ENCODE measurements at places on chromosomes 2 and 18. TPM values are rescaled to one million over a fixed set of nuclear protein-coding genes. Genes with fewer than 3 reads are reported as not detected.

DNA sequence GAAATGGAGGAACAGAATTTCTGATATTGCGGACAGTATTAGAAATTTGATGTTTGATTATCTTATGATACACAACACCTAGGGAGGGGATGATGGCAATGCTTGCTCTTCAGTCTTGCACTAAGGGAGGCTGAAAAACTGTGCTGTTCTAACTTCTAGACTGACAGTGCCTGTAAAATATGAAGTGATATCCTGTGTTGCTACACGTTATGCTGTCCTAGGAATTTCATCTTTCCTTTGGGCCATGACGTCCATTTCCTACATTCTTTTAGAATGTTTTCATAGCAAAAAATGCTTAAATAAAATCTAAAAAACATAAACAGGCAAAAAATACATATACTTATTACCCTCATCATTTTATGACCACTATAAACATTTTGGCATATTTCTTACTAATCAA lies 55.3 kb downstream of the OSBPL1A start:
- DNase-seq = no peak

Gene SERPINB3
- total RNA-seq = not detected

GRCh38 chr2:76210551-76210950 lies 499.8 kb upstream of the GCFC2 start:
- DNase-seq = no peak

DNA sequence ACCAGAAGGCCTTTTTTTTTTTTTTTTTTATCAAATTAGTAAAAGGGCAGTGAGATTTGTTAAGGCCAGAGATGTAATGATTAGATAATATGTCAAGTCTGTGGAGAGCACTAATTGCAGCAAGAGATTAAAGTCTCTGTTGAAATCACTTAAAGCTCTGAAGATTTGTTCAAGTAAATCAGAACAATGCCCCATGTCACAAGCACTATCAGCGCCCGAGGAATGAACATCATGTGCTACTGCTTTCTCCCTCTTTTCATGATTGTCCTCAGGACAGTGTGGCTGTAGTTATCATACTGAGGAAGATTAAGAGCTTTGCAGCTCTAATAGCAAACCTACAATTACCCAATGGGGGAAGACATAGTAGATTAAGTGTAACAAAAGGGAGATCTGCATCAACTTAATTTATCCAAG lies 71.1 kb downstream of the TDRD15 start:
- DNase-seq = no peak

Gene MERTK
- total RNA-seq = 41.1 TPM

GRCh38 chr2:56508662-56509061 lies 324.9 kb downstream of the CCDC85A start:
- DNase-seq = no peak

Gene WDR43
- total RNA-seq = 156 TPM

GRCh38 chr18:64203295-64203694 lies 54.4 kb upstream of the LINC00305 start:
- no peak for DNase-seq

Gene LRRC30
- total RNA-seq = not detected

GRCh38 chr18:14577971-14578370 lies 34.6 kb upstream of the POTEC start:
- DNase-seq = no peak

Gene PCARE
- not detected for total RNA-seq

Gene STARD6
- total RNA-seq = not detected

DNA sequence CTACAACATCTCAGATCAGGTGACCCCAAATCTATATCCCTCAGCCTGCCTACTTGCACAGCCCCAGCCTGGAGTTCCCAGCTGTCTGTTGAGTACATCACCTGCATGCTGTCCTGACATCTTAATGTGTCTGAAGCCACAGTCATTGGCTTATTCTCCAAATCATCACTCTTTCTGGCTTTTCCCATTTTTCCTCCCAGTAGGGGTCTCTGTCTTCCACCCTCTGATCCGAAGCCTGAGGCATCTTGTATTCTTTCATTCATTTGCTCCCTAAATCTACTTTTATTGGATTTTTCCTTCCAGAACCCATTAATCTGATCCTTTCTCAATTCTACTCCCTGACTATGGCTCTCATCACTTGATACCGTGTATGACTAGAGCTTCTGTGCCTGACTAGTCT lies 332.9 kb upstream of the DCC start:
- DNase-seq = no peak

GRCh38 chr2:117108741-117109267 lies 705.7 kb upstream of the DDX18 start:
- no peak for DNase-seq

DNA sequence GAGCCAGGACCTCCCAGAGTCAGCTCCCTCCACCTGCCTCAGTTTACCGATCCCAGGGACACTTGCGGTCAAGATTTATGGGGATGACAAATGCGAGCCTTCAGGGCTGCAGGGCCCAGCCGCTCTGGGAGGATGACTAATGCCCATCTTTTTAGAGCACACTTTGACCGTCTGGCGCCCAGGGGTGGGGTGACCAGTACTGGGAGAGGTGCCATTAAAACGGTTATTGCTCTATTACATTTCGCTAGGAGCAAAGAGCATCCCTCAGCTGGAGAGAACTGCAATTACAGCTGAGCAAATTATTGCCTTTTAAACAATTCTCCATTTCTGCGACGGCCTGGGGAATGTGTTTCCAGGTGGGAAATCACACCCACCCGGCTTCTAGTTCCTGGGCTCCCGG lies 42.6 kb upstream of the HPCAL1 start:
- DNase-seq = no peak

Gene KLF11
- total RNA-seq = 35.8 TPM

GRCh38 chr2:28096421-28096820 lies 205.9 kb downstream of the BABAM2 start:
- no peak for DNase-seq

GRCh38 chr2:142815375-142815774 lies 62.1 kb upstream of the KYNU start:
- DNase-seq = no peak

Gene FBXO11
- total RNA-seq = 68.6 TPM

Gene NPHP1
- 4.1 TPM for total RNA-seq

DNA sequence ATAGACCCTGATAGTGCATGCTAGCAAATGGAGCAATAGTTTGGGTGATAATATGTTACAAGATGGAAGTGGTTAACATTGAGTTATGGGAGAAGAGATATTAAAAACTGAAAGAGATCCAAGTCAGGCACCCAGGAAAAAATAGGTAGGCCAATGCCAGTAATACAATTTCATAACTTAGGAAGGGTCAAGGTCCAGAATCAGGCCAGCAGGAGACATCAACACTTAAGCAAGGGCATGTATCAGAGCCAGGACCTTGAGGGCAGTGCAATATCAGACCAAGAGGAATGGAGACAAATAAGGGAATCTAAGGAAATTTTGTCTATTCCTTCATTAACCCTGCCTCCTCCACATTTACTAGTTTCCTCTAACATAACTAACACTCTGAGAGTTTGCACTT lies 124.1 kb upstream of the NYAP2 start:
- DNase-seq = no peak

DNA sequence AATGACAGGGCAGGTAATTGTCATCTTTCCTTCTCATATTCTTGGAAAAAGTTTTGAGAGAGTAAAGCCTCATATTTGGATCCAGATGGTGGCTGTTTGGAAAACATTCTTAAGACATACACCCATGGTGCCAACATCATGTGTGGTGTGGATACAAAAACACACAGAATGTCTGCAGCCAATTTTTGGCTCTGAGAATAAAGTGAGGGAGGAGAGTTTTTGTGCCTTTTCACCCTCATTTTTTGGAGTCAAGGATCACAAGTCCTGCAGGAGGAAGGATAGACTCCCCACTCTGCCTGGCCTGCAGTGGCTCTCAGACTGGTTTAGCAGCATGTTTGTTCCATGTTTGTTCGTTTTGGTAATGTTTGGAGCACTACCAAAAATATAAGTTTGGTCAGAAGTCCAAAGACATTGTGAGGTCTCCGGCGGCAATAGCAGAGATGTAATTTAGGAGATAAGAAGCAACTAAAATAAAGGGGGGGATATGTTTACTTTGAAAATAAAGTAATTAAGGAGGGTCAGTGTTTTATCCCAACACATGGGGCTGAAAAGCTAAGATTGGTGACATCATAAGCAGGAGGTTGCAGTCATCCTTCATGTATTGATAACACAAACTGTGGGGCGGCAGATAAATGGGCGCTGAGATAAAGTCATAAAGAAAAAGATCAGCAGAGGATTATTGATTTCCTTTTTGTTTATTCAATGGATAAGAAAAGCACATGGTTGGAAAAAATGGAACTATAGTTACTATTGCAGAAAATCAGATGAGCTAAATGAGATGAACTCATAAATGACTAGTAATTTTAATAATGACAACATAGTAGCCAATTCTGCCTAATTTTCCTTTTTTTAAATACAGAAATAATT lies 655 bp downstream of the NOSTRIN start:
- no peak for DNase-seq

DNA sequence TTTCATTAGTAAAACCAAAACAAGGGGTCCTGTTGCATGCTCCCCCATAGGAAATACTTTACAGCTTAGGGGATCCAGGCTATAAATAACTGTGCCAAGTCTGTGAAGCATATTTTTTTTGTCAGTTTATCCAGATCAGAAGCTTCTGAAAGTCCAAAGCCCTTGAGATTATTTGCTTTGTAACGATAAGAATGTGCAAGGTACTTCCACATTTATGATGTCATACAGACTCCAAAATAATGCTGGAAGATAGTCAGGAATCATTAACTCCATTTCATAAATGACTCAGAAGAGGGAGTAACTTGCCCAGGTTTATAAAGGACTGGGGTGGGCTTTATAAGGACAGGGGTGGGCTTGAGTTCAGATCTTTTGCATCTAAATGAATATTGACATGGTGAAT lies 29.3 kb downstream of the RDH14 start:
- DNase-seq = no peak

GRCh38 chr2:26615860-26616705 lies 25.1 kb downstream of the CIB4 start:
- DNase-seq = no peak

Gene LAMA3
- total RNA-seq = 54.0 TPM

Gene NHEJ1
- 13.8 TPM for total RNA-seq

- no peak for DNase-seq
Observed at GRCh38 chr2:201790989-201791388, 10.3 kb upstream of the ALS2 start.

Gene MAP3K2
- total RNA-seq = 79.4 TPM

Gene ABCG8
- not detected for total RNA-seq

DNA sequence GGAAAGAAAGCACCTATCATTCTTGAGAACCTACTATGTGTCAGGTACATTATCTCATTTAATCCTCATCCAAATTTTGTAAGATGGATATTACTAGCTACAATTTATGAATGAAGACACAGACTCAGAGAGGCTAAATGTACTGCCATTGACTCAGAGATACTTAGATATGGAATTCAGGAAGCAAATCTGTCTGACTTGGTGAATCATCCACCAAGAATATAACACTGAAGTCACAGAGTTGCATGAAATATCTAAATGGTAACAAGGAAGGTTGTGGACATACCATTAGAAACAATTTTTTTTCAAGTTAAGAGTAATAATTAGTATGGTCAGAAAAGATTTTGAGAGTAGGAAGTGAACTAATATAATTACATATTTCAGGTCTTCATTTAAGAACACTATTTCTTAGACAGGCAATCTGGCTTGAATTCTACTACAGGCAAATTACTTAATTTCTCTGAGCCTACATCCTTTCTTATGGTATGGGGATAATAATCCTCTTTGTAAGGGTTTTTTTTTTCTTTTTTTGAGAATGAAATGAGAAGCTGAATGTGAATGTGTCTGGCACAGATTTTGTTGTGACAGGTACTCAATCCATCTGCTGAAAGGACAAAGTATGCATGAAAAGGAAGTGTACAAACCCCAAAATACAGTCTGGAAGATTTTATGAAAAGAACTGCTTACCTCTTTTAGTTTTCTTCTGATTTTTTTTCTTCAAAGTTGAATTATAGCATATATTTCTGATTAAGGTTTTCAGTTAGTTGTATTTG lies 14.8 kb upstream of the C2orf66 start:
- DNase-seq = no peak

- DNase-seq = no peak
Observed at GRCh38 chr2:230317366-230317765, 9.6 kb upstream of the SP140L start.

Gene MITD1
- total RNA-seq = 38.3 TPM

Gene GALNT13
- total RNA-seq = 1.8 TPM

DNA sequence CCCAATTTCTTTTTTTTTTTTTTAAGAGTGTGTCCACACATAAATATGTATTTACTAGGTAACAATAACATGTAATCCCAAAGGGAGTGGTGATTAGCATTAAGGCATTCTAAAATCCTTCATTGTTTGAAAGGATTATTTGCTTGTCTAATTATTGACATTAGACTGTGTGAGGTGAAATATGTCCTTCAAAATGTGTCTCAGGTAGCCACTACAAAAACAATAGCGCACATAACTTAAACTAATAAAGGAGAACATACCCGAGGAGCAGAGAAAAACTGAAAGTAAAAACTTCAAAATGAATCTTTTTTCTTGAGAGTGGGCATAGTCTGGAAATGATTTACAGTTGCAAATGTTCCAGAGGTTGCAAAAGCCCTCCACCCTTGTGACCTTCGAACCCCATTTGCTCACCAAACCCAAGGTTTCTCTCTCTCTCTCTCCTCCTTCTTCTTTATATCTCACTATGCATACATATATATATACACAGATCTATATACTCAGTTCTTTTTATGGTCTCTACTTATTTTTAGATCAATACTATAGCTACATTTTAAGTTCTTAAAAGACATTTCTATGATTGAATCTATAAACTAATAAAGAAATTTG lies 24.4 kb upstream of the FRZB start:
- no peak for DNase-seq

Gene HRH4
- not detected for total RNA-seq

Gene MCEE
- 5.3 TPM for total RNA-seq
